Gastrocnemius medialis (tissue), 4 donors: ENCODE measurements at places on chromosomes 2 and 18. TPM values are rescaled to one million over a fixed set of nuclear protein-coding genes. Genes with fewer than 3 reads are reported as not detected.

ZNF385B gene
- total RNA-seq = 9.7 TPM

CHRNG gene
- 3.5 TPM for total RNA-seq

HAT1 gene
- 52.4 TPM for total RNA-seq

FAM110C gene
- 0.10 TPM for total RNA-seq

GYPC gene
- 70.8 TPM for total RNA-seq

ADGRF3 gene
- total RNA-seq = not detected

NT5C1B gene
- not detected for total RNA-seq

RNF152 gene
- total RNA-seq = 6.8 TPM

GLI2 gene
- 0.31 TPM for total RNA-seq

PSMA8 gene
- total RNA-seq = not detected

KIF5C gene
- 1.4 TPM for total RNA-seq

- H3K36me3 ChIP-seq = no peaks in the 10 kb centered on the region
- no peak for DNase-seq
- H3K4me1 ChIP-seq = peaks cover 17% of the 10 kb centered on the region
Measured at GRCh38 chr2:199464606-199465352, 7.0 kb upstream of the SATB2 start.

- no peak overlapping the region for H3K27ac ChIP-seq
- no peaks in the 10 kb centered on the region for H3K36me3 ChIP-seq
- no peak for DNase-seq
- H3K27me3 ChIP-seq = peaks cover 4% of the 10 kb centered on the region
- no peaks in the 10 kb centered on the region for H3K4me1 ChIP-seq
Measured at GRCh38 chr2:239605409-239605808, 204.6 kb upstream of the HDAC4 start.

- peak overlapping the region; percentile 95 for H3K27ac ChIP-seq
- H3K27me3 ChIP-seq = no peaks in the 10 kb centered on the region
- DNase-seq = peak; percentile 62
- H3K4me3 ChIP-seq = peak overlapping the region; percentile 32
Measured at GRCh38 chr2:85710687-85711577, 16.8 kb downstream of the GNLY start.

GRCh38 chr18:13136904-13137669 is 81.5 kb upstream of the LDLRAD4 start:
- H3K27me3 ChIP-seq = no peaks in the 10 kb centered on the region
- H3K27ac ChIP-seq = peak overlapping the region; percentile 45
- H3K4me3 ChIP-seq = peak overlapping the region; percentile 66
- H3K36me3 ChIP-seq = no peaks in the 10 kb centered on the region

GRCh38 chr2:25418944-25419677 is 77.4 kb upstream of the DNMT3A start:
- no peaks in the 10 kb centered on the region for H3K4me1 ChIP-seq
- no peaks in the 10 kb centered on the region for H3K36me3 ChIP-seq
- no peak overlapping the region for H3K4me3 ChIP-seq
- no peaks in the 10 kb centered on the region for H3K27me3 ChIP-seq
- no peak for DNase-seq

GRCh38 chr2:223474893-223475292 is 127.3 kb downstream of the SCG2 start:
- H3K27ac ChIP-seq = no peak overlapping the region
- H3K36me3 ChIP-seq = no peaks in the 10 kb centered on the region
- no peaks in the 10 kb centered on the region for H3K27me3 ChIP-seq

DNA sequence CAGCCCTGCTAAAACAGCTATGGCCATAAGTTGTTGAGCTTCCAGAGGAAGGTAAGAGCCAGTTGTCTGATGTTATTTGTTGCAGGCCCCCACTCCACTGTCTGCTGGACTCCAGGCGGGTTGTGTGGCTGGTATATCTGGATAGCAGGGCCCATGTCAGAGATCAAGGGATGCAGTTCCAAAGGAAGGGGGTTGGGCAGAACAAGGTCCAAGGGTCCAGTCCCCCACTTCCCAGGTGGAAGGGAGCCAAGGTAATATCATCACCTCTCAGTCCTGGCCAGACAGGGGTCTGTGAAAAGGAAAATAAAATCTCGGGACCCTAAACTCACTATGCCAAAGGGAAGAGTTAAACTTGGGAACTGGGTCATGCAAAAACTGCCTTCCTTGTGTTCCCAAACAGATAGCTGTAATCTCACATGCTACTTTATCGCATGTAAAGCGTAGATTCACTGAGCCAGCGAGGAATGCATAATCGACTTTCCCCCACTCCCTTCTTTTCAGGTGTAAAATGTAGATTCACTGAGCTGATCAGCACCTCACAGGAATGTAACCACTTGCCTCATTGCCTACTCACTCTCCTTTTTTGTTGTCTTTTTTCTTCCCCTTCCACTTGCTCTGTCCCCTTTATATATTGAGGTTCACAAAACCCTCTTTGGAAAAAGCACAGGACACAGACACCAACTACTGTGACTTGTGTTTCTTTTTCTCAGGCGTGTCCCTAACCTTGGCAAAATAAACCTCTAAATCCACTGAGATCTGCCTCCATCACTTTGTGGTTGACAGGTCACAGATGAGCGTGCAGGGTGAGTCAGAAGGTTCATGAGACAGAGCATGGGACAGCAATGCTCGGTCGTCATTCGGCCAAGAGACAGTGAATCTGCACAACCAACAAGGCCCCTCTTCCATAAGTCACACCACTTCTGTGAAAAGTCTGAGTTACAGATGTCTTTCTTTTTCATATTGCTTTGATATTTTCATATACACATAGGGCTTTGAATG is 255.3 kb upstream of the SIX2 start:
- no peak for DNase-seq
- H3K4me1 ChIP-seq = peaks cover 15% of the 10 kb centered on the region
- no peak overlapping the region for H3K27ac ChIP-seq
- no peaks in the 10 kb centered on the region for H3K36me3 ChIP-seq

GRCh38 chr2:33212151-33212550 is 264.3 kb upstream of the RASGRP3 start:
- H3K4me3 ChIP-seq = no peak overlapping the region
- H3K27ac ChIP-seq = no peak overlapping the region
- H3K27me3 ChIP-seq = no peaks in the 10 kb centered on the region
- H3K4me1 ChIP-seq = peaks cover 13% of the 10 kb centered on the region
- H3K36me3 ChIP-seq = no peaks in the 10 kb centered on the region

GRCh38 chr2:209593930-209594329 is 170.1 kb downstream of the MAP2 start:
- H3K36me3 ChIP-seq = no peaks in the 10 kb centered on the region
- no peaks in the 10 kb centered on the region for H3K27me3 ChIP-seq

DNA sequence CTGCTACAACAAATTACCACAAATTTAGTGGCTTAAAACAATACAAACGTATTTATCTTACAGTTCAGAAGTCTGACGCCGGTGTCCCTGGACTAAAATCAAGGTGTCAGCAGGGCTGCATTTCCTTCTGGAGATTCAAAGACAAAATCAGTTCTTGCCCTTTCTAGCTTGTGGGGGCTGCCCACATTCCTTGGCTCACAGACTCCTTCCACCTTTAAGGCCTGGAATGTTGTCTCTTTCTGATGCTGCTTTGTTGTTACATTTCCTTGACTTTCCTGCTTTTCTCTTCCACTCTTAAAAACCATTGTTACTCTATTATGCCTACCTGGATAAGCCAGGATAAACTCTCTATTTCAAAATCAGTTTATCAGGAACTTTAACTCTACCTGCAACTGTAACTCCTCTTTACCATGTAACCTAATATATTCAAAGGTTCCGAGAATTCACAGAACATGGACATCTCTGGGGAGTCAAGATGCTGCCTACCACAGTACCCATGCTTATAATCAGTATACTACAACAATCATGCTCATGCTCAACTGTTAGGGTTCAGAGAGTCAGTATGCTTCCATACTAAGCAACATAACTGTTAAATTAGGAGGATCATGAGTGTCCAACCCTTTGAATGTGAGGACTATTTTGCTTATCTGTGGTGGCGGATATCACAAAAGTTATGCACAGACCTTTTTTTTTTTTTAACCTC is 27.4 kb downstream of the YES1 start:
- no peaks in the 10 kb centered on the region for H3K27me3 ChIP-seq
- H3K4me3 ChIP-seq = no peak overlapping the region
- peaks cover 9% of the 10 kb centered on the region for H3K4me1 ChIP-seq
- H3K27ac ChIP-seq = no peak overlapping the region
- H3K36me3 ChIP-seq = no peaks in the 10 kb centered on the region
- DNase-seq = no peak

- no peak overlapping the region for H3K27ac ChIP-seq
- DNase-seq = no peak
- H3K27me3 ChIP-seq = peaks cover 17% of the 10 kb centered on the region
- no peaks in the 10 kb centered on the region for H3K36me3 ChIP-seq
- H3K4me3 ChIP-seq = no peak overlapping the region
Measured at GRCh38 chr2:181461056-181461997, 4.1 kb downstream of the ITGA4 start.

- H3K36me3 ChIP-seq = no peaks in the 10 kb centered on the region
- no peak overlapping the region for H3K4me3 ChIP-seq
- H3K27ac ChIP-seq = no peak overlapping the region
- no peaks in the 10 kb centered on the region for H3K4me1 ChIP-seq
Measured at GRCh38 chr2:196337208-196337953, 166.0 kb upstream of the STK17B start.

DNA sequence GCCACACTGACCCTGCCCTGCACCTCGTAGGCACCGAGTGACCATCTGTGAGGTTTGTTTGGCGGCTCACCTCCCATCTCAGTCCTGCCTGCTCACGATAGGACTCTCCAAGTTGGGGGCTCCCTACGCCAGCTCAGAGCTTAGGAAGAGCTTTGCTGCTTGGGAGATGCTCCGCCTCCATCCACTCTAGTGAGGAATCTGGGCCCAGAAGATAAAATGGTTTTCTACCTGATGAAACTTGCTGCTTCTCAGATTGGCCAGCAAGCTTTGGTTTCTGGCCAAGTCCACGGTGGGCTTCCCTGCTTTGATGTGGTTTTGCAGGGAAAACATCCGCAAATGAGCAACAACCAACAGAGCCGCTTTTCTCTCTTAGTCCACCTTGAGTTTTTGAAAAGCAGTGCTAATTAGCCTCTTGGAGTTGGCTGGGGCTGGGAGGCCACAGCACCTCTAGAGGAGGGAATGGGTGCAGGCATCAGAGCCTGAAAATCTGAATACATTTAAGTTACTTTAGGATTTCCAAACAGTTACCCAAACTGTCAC is 42.2 kb downstream of the THNSL2 start:
- H3K4me1 ChIP-seq = no peaks in the 10 kb centered on the region
- no peak overlapping the region for H3K27ac ChIP-seq
- no peak for DNase-seq
- no peak overlapping the region for H3K4me3 ChIP-seq
- H3K27me3 ChIP-seq = no peaks in the 10 kb centered on the region
- no peaks in the 10 kb centered on the region for H3K36me3 ChIP-seq

GRCh38 chr2:63842149-63843061 is 709 bp downstream of the UGP2 start:
- peak overlapping the region; percentile 94 for H3K27ac ChIP-seq
- H3K36me3 ChIP-seq = no peaks in the 10 kb centered on the region
- peak overlapping the region; percentile 89 for H3K4me3 ChIP-seq
- peak; percentile 80 for DNase-seq
- H3K27me3 ChIP-seq = no peaks in the 10 kb centered on the region
- H3K4me1 ChIP-seq = peaks cover 51% of the 10 kb centered on the region

DNA sequence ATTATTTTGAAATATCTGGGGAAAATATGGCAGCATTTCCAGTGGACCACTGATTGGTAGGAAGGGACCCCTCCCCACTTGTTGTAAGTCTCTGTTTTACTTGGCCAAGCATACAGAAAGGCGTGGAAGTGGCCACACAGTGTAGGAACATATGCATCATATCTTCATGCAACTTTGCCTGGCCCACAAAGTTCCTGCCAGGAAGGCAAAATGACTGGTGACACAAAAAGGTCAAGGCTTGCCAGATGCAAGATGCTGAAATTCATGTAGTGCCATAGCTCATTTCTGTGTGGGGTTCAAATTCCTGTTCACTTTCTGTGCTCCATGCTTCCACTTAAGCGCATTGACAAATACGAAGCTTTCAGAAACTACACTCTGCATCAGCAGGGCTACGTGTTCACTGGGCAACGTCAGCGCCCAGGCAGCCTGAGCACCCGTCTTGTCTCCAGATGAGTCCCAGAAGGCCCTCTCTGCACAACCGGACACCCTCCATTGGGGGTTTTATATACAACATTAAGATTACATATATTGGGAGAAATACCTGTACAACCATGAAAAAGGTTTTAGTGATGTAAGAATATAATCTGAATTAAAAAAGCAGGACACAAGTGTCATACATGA is 3.6 kb downstream of the DYNC2LI1 start:
- H3K36me3 ChIP-seq = no peaks in the 10 kb centered on the region
- H3K27me3 ChIP-seq = no peaks in the 10 kb centered on the region
- H3K4me1 ChIP-seq = peaks cover 3% of the 10 kb centered on the region
- H3K27ac ChIP-seq = no peak overlapping the region
- no peak for DNase-seq
